H54 (cell line): ENCODE measurements at places on chromosomes 3 and 15.

DNA sequence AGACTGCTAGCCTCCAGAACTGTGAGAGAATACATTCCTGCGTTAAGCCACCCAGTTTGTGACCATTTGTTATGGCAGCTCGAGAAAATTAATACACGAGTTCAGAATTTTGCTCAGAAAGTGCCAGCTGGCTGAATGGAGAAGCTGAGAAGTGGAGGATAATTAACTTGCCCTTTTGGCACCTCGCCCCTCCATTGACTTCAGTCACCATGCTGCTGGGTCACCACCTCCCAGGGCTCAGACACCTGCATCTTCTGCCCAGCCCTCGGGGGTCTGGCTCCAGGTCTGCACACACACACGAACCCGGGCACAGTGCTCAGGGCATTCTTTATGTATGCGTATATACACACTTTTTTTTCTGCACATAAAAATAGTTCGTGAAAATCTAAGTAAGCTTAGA, 32.0 kb downstream of the AMOTL2 start:
- DNase-seq = no peak

DNA sequence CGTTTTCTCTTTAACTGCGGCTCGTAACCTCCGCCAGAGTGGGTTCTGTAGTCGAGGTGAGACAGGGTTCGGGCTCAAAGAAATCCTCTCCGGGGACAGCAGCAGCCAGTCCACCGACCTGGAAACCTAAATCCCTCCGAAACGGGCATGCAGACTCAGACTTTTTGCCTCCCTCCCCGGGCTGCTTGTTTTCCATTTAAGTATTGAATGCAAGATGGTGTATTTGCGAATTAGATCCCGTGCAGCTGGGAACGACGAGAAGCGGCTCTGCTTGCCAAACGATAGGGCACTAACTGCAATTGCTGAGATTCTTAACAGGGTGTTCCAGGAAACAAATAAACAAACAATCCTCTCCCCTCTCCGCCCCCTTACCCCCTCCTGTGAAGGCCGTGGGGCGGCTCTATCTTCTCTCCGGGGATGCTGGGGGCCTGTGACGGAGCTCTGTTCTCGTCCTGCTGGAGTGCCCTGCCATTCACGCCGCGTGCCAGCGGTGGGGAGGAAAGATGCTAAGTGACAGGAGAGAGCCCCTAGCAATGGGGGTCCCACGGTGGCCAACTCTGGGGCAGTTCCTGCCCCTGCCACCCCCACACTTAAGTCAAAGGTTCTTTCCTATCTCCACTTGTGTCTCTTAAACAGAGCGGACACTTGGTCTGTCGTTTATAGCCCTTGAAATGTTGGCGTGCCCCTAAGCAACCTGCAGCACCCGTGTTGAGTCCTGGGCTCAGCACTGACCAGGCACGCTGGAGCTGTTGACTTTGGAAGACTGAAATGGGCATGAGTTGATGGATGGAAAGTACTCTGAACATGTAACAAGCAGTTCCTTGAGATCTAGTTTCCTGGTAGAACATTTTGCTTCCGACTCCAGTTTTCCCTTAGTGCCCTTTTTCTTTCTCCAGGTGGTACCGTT, 1.3 kb upstream of the ETV5 start:
- peak; percentile 53 for DNase-seq

DNA sequence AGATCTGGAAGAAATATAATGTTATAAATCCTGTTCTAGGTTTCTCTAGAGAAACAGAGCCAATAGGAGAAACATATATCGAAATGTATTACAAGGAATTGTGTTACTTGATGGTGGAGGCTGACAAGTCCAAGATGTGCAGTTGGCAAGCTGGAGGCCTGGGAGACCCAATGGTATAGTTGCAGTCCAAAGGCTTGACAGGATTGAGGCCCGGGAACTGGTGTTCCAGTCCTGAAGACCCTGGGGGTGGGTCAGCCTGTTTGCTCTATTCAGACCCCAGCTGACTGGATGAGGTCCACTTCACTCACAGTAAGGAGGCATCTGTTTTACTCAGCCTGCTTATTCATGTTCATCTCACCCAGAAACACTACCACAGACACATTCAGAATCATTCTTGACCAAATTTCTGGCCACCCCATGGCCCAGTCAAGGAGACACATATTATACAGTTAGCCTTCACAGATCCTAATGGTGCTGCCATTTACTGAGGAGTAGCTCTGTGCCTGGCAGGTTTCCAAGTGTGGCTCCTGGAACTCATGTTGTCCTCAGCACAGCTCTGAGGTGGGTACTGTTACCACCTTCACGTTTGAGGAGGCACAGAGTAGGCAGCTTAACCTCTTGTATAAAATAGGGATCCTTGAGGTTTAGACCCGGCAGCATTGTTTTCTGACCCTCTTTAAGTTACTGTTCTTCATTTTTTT, 3.7 kb downstream of the TRAK1 start:
- DNase-seq = no peak

- no peak for DNase-seq
Measured at GRCh38 chr3:117958027-117958426, 1076.6 kb downstream of the IGSF11 start.

- no peak for DNase-seq
Measured at GRCh38 chr3:19734453-19734852, 199.6 kb downstream of the EFHB start.

DNA sequence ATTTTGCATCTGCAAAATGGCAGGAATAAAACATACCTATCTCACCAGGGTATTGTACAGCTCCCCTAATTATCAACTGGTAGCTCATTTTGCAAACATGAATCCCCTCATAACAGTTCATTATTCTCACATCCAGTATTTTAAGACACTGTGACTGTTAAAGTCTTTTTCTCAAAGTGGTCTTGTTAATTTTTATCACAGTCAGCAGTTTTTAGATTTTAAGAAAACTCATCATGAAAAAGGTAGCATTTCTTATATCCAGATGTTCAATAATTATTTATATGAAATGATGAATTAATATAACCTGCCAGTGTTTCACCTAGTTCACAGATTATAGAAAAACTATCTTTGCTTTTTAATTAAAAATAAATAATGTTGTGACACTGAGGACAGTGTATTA, 354.9 kb upstream of the ARL6 start:
- DNase-seq = no peak

DNA sequence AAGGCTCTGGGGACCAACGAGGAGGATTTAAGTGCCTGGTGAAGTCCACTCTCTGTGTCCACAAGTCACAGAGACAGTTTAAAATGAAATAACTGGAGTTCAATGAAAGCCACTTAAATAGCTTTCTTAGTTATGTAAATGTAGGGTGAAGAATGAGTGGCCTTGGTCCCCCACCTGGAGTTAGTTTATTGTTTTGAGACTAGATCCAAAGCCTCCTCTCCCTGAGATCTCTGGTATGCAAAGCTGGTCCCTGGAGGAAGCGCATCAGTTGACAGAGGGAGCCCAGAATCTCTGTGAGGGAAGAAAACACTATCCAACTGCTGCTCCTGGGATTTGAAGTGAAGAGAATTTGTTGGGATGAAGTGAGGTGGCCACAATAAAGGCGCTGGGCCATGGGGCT, 40.5 kb downstream of the EXOG start:
- DNase-seq = no peak

DNA sequence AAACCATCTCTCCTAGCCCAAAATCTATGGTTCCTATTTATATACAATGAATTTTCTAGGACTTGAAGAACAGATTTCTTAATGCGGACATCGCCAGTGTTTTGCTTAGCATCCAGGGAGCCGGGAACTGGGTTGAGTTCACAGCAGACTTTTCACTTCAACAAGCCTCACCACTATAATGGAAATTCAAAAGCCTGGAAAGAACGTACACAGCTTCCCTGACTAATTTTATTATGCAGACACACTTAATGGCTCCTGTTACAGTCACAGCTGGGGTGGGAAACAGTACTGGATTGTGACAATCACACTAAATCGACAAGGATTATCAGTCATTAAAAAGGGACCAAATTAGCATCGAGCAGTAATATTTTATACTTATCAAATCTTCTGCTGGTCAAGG, 129.2 kb upstream of the BNIP2 start:
- no peak for DNase-seq

DNA sequence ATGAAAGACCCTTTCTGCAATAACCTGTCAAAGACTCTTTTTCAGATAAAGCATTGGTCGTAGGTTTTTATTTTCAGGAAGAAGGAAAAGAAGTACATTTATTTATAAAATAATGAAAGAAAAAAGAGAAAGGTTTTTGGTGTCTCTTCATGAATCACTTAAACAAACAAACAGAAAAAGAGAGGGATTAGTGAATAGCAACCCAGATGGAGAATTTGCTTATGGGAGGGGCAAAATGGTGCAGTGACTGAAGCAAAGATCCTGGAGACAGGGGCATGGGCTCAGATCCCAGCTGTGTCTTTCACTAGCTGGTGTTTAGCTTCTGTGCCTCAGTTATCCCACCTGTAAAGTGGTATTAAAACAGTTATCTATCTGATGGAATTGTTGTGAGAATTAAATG, 78.6 kb upstream of the PFN2 start:
- DNase-seq = no peak

- peak; percentile 42 for DNase-seq
Measured at GRCh38 chr3:43994657-43995546, 246.8 kb upstream of the TOPAZ1 start.
